DMS 273 treated with DMSO at 0.1 percent for 48 hours (cell line): ENCODE measurements at places on chromosomes 1 and 21.

DNA sequence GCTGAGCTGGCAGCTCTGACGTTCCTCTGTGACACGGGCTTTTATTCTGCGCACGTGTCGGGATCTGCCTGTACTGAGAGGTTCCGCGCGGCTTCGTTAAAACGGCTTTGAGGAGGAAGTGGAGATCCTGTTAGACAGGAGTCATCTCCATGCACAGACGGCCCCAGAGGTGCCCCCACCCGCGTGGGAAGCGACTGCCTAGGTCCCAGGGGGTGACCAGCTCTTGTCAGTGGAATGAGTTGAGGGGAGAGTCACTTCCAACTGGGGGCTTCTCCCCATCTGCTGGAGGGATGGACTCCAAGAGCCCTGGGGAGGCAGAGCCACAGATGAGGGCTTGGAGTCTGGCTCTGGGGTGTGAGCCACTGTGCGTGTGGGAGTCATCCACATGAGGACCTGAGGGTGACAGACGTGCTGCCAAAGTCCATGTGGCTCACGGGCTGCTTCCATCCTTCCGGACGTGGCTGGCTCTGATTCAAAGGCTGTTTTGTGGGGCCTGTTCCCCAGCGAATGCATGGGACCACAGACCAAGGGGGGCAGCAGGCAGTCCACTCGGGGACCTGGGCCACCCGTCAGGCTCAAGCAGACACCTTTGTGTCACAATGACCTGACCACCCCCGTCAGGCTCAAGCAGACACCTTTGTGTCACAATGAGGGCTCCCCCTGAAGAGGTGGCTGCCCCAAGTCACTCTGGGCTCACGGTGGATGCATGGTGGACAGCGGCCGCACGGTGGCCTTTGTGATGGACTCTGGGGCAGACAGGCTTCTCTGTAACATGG, 26.8 kb downstream of the PTTG1IP start:
- DNase-seq = no peak

DNA sequence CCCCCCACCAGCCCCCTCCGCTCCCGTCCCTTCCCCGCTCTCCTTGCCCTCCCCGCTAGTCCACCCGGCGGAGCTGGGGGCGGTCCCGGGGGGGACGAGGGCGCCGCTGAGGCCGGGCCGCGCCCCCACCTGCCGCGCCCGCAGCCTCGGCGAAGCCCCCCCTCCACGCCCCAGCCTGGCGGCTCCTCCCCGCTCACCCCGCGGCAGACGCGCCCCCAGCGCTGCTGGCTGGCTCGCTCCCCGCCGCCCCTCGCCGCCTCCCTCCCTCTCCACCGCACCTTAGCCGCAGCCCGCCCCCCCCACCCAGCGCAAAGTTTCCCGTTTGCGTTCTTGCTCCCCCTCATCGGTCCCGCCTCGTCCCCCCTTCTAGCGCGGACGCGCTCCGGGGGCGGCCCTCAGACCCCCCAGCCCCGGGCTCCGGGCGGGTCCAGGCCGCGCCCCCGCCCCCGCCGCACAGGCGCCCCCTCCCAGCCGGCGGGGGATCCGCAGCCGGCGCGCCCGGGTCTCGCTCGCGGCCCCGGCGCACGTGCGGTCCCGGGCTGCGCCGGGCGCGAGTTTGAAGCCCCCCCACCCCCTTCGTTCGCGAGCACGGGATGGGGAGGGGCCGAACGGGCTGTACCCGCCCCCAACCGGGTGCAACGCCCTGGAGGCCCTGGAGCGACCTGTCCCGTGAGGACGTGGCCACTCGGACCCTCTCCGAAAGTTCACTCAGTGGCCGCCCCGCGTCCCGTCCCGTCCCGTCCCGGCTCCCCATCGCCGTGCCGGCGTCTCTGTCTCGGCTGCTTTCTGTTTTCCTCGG, 623 bp downstream of the PTPRF start:
- no peak for DNase-seq

DNA sequence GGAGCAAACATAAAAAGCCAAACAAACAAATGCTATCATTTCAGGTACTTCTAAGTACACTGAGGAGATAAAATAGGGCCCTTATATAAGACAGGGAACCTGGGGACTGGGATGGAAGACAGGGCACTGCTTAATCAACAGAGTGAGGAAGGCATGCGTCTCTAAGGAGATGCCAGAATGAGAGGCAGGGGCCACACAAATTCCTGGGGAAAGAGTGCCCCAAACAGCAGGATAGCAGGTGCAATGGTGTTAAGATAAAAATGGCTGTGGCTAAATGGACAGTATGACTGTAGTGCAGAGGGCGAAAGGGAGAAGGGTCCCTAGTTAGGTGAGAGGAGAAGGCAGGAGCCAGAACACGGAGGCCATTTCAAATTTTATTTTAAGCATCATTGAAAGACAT, 113.9 kb downstream of the ZBTB18 start:
- no peak for DNase-seq

- no peak for DNase-seq
Observed at GRCh38 chr1:181149326-181150125, 61.0 kb downstream of the IER5 start.

- DNase-seq = no peak
Observed at GRCh38 chr1:114618606-114619005, 37.2 kb upstream of the BCAS2 start.

- no peak for DNase-seq
Observed at GRCh38 chr1:163980394-163980793, 578.6 kb upstream of the PBX1 start.

DNA sequence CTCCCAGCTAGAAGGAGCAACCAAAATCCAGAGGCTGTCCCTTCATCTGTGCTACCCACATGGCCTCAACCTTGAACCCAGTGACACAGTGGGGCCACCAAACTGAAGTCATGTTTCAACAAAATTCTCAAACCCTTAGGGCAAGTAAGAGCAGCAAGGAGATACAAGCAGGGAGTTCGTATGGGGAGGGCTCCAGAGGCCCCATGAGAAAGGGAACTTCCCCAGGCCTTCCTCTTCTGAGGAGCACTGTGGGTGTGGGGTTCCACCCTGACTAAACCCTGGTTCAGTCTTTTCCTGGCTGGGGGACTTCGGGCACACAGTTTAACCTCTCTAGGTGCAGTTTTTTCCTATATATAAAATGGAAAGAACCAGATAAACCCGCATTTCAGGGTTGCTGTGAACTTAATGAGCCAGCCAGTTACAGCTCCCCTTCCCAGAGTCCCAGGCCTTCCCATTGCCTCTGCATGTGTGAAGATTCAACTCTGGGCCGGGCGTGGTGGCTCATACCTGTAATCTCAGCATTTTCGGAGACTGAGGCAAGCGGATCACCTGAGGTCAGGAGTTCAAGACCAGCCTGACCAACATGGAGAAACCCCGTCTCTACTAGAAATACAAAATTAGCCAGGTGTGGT, 8.0 kb upstream of the THEMIS2 start:
- DNase-seq = no peak

DNA sequence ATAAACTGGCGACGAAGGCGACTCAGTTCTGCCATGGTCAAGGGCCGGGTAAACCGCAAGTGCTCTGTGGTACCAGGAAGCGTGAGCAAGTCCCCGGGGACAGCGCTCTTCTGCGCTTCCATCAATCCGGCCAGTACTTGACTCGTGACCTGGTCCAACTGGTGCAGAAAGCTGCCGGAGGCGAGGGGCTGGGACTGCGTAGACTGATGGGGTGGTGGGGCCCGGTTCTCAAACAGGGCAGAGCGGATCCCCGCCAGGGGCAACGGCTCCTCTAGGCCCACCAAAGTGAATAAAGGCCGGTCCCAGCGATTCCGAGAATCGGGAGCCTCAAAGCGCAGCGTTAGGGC, 852 bp downstream of the KTI12 start:
- no peak for DNase-seq

GRCh38 chr1:197884173-197884572, 18.3 kb upstream of the C1orf53 start:
- no peak for DNase-seq

DNA sequence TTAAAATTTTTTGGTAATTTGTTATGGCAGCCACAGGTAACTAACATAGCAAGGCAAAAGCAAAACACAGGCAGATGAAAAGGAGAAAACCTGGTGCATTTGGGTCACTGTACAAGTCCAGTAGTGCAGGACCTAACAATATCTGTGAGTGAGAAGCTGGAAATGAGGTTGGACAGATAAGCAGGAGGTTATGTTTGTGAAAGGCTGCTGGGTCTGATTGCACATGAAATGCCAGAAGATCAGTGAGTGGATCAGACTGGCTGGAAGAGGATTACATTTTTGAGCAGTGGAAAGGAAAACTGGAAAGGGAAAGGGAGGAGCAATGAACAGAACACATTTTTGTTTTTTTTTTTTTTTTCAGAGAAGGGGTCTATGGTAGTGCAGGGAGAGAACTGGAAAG, 73.6 kb downstream of the CYYR1 start:
- no peak for DNase-seq

DNA sequence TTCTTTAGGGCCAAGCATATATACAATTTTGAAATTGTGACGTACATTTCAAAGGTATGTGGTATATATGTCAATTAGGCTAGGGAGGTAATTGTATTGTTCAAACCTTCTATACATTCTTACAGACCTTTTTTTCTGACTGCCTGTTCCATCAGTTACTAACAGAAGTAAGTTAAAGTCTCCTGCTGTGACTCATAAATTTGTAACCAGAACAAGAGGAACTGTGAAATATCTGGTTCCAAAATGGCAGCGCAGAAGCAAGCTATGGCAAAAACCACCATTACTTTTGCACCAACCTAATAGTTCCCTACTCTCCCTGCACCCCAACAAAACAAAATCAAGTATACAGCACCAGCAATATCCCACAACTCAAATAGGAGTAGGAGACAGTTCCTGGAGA, 93.6 kb downstream of the ENAH start:
- no peak for DNase-seq
